Stimulated activated naive B cell treated with anti-CD40 and anti-IgM and Interleukin-4, amounts not matched to agents 10 μg/mL and 1 μg/mL and 100 μg/mL, for 72 hours (primary cell): ENCODE measurements at places on chromosomes 16 and 17.

DNA sequence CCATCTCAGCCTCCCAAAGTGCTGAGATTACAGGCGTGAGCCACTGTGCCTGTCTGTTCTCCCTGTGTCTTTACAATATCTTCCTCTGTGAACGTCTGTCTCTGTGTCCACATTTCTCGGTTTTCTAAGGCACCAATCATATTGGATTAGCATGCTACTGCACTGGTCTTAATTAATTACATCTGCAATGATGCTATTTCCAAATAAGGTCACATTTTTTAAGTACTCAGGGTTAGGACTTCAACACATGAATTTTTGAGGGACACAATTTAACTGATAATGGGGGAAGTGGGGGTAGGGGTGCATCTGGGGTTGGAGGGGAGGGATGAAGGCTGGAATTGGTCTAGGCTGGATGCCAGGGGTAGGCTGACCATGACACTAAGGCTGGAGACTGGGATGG is 102.6 kb downstream of the N4BP1 start:
- peaks cover 7% of the 10 kb centered on the region for H3K36me3 ChIP-seq
- H3K27ac ChIP-seq, result no peak overlapping the region
- H3K4me3 ChIP-seq, result no peak overlapping the region
- no peaks in the 10 kb centered on the region for H3K27me3 ChIP-seq
- H3K4me1 ChIP-seq, result peaks cover 7% of the 10 kb centered on the region

DNA sequence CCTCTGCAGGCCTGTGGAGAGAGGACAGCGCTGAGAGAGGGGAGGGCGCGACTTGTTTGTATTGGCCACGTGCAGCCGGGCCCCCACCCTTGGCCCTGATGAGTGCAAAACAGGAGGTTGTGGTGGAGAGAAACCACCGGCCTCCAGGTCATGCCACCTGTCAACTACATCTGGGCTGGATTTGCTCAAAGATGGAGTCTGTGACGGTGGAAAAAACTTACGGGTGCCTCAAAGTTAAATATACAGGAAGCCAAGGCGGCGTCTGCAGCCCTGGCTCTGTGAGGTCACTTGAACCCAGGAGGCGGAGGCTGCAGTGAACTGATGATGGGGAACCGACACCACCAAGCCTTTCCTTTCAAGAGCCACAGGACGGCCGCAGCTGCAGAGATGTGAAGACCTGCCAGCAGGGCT is 15.7 kb downstream of the C16orf74 start:
- H3K27me3 ChIP-seq, result no peaks in the 10 kb centered on the region
- peak overlapping the region; percentile 59 for H3K27ac ChIP-seq
- H3K36me3 ChIP-seq, result peaks cover 9% of the 10 kb centered on the region
- peaks cover 36% of the 10 kb centered on the region for H3K4me1 ChIP-seq
- H3K4me3 ChIP-seq, result peak overlapping the region; percentile 44
- DNase-seq, result peak; percentile 61

DNA sequence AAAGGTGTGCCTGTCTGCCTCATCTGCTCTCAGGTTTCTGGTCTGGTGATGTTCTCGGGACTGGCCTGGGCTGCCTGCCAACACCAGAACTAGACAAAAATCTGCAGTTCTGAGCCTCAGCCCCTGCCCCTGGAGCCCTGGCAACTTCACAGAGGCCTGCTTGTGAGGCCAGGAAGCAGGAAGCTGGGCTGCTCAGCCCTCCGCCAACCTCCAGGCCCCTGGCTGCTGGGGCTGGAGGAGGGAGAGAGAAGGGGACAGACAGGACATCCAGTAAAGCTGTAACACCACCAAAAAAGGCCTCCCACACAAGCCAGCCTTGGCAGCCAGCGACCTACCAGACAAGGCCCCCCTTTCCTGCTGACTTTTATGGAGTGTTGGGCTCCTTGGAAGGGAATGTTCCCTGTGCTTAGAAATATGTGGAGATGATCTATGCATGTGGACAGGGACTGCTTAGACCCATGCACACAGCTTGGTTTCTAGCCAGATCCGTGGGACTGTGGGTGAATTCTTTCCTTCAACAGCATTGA is 157.6 kb downstream of the XYLT1 start:
- peaks cover 62% of the 10 kb centered on the region for H3K36me3 ChIP-seq
- H3K4me3 ChIP-seq, result no peak overlapping the region
- H3K27ac ChIP-seq, result no peak overlapping the region
- DNase-seq, result no peak

DNA sequence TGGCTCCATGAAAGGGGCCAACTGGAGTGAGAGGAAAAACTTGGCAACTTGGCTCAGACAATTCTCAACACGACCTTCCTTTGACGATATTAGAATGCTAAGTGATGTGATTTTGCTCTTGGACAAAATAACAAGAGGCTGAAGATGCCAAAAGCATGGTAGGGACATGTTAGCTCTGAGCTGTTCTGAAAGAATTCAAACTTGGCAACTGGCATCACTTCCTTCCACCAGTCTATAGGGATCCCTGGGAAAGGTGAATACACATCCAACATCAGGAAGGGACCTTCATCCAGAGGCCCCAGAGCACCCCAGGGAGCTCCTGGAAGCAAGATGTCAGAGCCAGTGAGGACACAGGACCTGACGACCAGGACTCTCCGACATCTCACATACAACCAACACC is 4.3 kb downstream of the KRT37 start:
- DNase-seq, result no peak
- H3K27me3 ChIP-seq, result peaks cover 31% of the 10 kb centered on the region
- no peak overlapping the region for H3K4me3 ChIP-seq

- no peaks in the 10 kb centered on the region for H3K27me3 ChIP-seq
- peak; percentile 88 for DNase-seq
- H3K36me3 ChIP-seq, result peaks cover 5% of the 10 kb centered on the region
- H3K4me1 ChIP-seq, result peaks cover 55% of the 10 kb centered on the region
- H3K27ac ChIP-seq, result peak overlapping the region; percentile 98
Measured at GRCh38 chr16:17070882-17071592, 399.7 kb downstream of the XYLT1 start.

- peaks cover 11% of the 10 kb centered on the region for H3K36me3 ChIP-seq
- peaks cover 12% of the 10 kb centered on the region for H3K27me3 ChIP-seq
- peaks cover 57% of the 10 kb centered on the region for H3K4me1 ChIP-seq
- no peak for DNase-seq
- no peak overlapping the region for H3K27ac ChIP-seq
Measured at GRCh38 chr17:17700251-17700969, 19.2 kb downstream of the RAI1 start.

DNA sequence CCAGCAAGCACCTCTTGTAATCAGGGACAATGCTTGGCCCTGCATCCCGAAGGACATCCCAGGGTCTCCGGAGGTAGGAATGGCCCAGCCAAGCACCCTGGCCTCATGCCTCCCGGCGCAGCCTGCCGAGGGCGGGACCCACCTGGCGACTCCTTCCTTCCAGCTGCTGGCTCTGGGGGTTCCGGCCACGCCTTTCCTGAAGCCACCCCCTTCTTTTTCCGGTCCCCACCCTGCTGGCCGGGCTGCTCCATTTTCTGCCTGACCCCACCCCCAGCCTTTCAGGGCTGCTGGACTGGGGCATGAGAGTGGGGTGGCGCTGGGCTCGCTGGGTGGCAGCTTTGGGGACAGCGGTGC is 22.5 kb upstream of the CIBAR2 start:
- H3K36me3 ChIP-seq, result no peaks in the 10 kb centered on the region
- no peak for DNase-seq
- no peak overlapping the region for H3K27ac ChIP-seq
- peaks cover 44% of the 10 kb centered on the region for H3K27me3 ChIP-seq
- H3K4me1 ChIP-seq, result peaks cover 27% of the 10 kb centered on the region
- H3K4me3 ChIP-seq, result no peak overlapping the region

DNA sequence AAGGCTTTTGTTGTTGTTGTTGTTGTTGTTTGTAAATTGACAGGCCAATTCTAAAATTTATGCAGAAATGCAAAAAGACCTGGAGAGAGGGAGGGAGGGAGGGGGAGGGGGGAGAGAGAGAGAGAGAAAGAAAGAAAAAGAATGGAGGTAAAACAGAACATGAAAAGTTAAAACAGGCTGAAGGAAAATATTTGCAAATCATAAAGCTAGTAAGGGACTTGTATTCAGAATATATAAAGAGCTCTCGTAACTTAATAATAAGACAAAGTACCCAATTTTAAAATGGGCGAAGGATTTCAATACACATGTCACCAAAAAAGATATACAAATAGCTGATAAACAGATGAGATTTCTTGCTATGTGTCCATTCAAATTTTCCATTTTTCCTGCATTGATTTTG is 15.4 kb downstream of the TNRC6C start:
- H3K27me3 ChIP-seq, result no peaks in the 10 kb centered on the region
- no peak for DNase-seq
- peaks cover 25% of the 10 kb centered on the region for H3K4me1 ChIP-seq
- H3K36me3 ChIP-seq, result no peaks in the 10 kb centered on the region
- H3K4me3 ChIP-seq, result no peak overlapping the region

GRCh38 chr17:82750241-82750908 is 1.5 kb upstream of the TBCD start:
- no peak for DNase-seq
- peaks cover 26% of the 10 kb centered on the region for H3K4me1 ChIP-seq
- peak overlapping the region; percentile 39 for H3K4me3 ChIP-seq
- H3K36me3 ChIP-seq, result peaks cover 12% of the 10 kb centered on the region
- no peak overlapping the region for H3K27ac ChIP-seq

- no peaks in the 10 kb centered on the region for H3K4me1 ChIP-seq
- H3K27me3 ChIP-seq, result peaks cover 32% of the 10 kb centered on the region
- H3K36me3 ChIP-seq, result no peaks in the 10 kb centered on the region
- no peak overlapping the region for H3K4me3 ChIP-seq
- no peak overlapping the region for H3K27ac ChIP-seq
Measured at GRCh38 chr17:37650419-37651003, 7.3 kb upstream of the DDX52 start.

GRCh38 chr16:30700491-30700890 is 1.5 kb downstream of the SRCAP start:
- peaks cover 36% of the 10 kb centered on the region for H3K4me1 ChIP-seq
- H3K27ac ChIP-seq, result peak overlapping the region; percentile 76
- no peak for DNase-seq
- peaks cover 15% of the 10 kb centered on the region for H3K36me3 ChIP-seq
- H3K4me3 ChIP-seq, result peak overlapping the region; percentile 43

GRCh38 chr16:10881479-10882030 is 4.6 kb downstream of the CIITA start:
- no peaks in the 10 kb centered on the region for H3K27me3 ChIP-seq
- peaks cover 78% of the 10 kb centered on the region for H3K36me3 ChIP-seq
- no peak for DNase-seq
- peak overlapping the region; percentile 100 for H3K4me3 ChIP-seq
- H3K4me1 ChIP-seq, result peaks cover 51% of the 10 kb centered on the region

DNA sequence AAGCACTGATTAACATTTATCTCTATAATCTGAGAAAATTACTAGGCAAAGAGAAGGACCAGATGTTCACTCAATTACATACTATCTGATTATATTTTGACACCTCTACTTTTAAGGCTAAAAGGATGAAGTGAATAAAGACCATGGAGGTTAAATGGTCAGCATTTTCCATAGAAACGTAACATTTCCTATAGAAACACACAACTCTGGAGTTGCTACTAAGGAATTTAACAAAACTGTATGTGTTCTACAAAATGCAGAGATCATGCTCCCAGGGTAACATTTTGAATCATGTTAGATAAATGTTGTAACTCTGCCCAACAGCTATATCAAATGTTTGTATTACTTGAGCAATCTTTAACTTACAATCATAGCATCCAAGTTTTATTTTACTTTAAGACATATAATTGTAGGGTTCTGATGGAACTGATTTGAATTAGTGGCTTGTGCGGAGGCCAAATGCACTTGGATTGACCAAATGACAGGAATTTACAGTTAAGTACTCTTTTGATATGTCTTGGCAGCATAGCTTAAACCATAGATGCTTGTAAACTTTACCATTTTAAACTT is 97.7 kb downstream of the RPGRIP1L start:
- peaks cover 5% of the 10 kb centered on the region for H3K36me3 ChIP-seq
- DNase-seq, result no peak
- no peaks in the 10 kb centered on the region for H3K4me1 ChIP-seq

DNA sequence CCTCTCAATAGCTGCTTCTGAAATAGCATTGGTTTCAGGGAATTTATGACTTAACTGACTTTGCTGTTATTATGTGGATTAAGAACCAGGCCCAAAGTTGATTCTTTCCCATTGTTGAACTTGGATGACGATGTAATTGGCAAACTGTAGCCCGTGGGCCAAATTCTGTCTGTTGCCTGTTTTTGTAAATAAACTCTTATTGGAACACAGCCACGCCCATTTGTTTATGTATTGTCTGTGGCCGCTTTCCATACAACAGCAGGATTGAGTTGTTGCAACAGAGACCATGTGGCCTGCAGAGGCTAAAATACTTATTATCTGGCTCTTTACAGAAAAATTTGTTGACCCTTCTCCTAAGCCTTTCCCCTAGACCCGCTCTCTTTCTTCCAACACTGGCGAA is 31.6 kb downstream of the NTN1 start:
- H3K4me1 ChIP-seq, result no peaks in the 10 kb centered on the region
- DNase-seq, result no peak
- peaks cover 2% of the 10 kb centered on the region for H3K36me3 ChIP-seq
- peaks cover 18% of the 10 kb centered on the region for H3K27me3 ChIP-seq
- H3K27ac ChIP-seq, result no peak overlapping the region
- H3K4me3 ChIP-seq, result no peak overlapping the region

DNA sequence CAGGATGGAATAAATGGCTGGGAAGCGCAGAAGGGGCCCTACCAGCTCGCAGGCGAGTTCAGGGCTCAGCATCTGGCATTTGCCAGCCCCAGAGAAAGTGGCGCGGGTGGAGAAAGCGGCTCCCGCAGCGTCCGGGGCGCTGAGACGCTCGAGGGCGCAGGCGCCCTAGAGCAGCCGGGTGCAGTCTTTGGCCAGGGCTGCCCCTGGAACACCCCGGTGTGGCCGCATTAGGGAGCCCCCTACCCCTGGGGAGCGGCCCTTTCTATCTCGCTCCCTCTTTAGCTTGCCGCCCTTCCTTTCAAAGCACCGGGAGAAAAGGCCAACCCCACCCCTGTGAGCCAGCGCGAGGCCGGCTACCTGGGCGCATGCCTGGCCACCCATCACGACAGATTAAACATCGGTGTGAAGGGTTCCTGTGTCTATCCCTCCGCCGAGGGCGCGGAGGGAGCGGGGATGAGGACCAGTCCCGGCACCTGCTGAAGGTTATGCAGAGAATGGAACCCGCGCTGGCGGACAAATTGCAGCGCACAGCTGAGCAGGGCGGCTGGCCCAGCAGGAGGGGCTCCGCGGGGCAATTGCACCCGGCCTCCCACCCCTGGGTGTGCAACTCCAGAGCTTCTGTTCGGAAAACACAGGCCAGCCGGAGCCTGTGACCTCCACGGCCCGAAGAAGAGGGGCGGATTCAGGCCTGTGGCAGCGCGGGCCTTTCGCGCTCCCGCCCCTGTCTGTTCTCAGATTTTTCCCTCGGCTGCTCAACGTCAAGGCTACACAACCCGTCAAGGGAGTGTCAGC is 15.6 kb upstream of the FOXF1 start:
- no peak overlapping the region for H3K4me3 ChIP-seq
- peak overlapping the region; percentile 59 for H3K27ac ChIP-seq
- peaks cover 14% of the 10 kb centered on the region for H3K4me1 ChIP-seq
- DNase-seq, result no peak
- peaks cover 67% of the 10 kb centered on the region for H3K27me3 ChIP-seq

DNA sequence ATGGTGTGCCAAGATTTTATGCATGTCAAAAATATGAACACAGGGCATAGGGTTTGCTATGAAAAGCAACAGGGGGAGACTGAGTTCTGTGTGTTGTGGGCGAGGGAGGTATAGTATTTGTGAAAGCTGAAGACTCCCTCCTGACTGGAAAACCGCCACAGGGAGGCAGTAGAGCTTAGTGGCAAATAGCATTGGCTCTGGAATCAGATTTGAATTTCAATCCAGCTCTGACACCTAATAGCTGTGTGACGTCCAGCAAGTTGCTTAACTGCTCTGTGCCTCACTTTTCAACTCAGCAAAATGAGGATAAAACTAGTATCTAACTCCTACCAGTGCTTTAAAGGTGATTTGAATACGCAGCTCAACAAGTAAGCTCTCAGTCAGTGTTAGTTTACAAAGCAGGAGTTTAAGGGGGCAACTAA is 22.0 kb downstream of the KPNA2 start:
- H3K27ac ChIP-seq, result no peak overlapping the region
- no peaks in the 10 kb centered on the region for H3K27me3 ChIP-seq
- peaks cover 6% of the 10 kb centered on the region for H3K4me1 ChIP-seq
- no peak overlapping the region for H3K4me3 ChIP-seq
- DNase-seq, result peak; percentile 17
- H3K36me3 ChIP-seq, result no peaks in the 10 kb centered on the region
